ENCODE measurements at places on chromosomes 7 and 10.

- DNase-seq = no peak
Measured at GRCh38 chr7:40199076-40199802, 64.4 kb downstream of the SUGCT start.

GRCh38 chr7:80225361-80225760, 90.7 kb downstream of the GNAI1 start:
- no peak for DNase-seq

- DNase-seq = no peak
Measured at GRCh38 chr7:115533785-115534184, 496.8 kb downstream of the TFEC start.

DNA sequence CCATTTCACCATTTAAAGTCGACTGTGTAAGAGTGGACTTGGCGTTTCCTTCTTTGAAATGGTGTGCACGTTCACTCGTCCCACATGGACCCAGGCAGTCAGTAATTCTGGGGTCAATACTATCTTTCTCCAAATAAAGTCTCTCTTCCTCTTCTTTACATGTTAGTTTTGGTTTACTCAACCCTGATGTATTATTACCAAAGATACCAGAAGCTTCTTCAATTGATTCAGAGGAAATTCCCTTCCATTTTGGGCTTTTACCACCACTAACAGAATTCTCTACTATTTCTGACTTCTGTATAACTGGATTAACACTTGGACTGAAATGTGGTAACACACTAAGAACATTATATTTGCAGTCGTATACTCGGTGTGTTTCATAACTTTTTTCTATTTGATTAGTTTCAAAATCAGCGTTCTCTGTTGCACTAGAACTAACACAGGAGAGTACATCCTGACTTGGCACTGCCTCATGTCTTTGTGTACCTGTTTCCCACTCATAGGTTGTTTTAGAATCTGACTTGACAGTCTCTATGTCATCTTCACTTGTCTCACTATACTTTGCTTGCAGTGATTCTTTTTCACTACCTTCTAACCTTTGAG, 60.8 kb downstream of the LARP4B start:
- no peak for DNase-seq

- no peak for DNase-seq
Measured at GRCh38 chr10:103569896-103570295, 76.4 kb downstream of the NEURL1 start.

DNA sequence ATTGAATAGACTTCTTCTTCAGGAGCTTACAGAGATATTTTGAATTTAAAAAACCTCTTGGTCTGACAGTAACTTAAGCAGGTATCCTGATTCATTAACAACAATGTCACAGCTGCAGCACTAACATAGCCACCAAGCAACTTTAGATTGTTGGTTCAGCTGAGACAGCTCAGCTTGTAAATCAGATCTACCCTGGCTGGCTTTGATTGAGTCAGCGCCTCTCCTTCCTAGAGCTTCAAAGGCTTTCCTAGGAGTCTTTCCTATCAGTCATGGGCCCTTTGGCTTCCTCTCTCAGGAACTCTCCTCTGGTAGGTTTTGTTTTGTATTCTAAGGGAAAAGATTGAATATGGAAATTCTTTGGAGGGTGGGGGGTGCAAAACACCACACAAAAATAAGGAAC, 70.7 kb upstream of the STEAP4 start:
- DNase-seq = no peak

- peak; percentile 87 for DNase-seq
Measured at GRCh38 chr7:39949971-39950472, at the start of gene CDK13. Gene CDK13, plus strand, starts transcription at chr7:39950256. Its CDS starts 386 bp downstream, at chr7:39950642.

- no peak for DNase-seq
Measured at GRCh38 chr10:67622511-67622910, 73.5 kb downstream of the CTNNA3 start.

DNA sequence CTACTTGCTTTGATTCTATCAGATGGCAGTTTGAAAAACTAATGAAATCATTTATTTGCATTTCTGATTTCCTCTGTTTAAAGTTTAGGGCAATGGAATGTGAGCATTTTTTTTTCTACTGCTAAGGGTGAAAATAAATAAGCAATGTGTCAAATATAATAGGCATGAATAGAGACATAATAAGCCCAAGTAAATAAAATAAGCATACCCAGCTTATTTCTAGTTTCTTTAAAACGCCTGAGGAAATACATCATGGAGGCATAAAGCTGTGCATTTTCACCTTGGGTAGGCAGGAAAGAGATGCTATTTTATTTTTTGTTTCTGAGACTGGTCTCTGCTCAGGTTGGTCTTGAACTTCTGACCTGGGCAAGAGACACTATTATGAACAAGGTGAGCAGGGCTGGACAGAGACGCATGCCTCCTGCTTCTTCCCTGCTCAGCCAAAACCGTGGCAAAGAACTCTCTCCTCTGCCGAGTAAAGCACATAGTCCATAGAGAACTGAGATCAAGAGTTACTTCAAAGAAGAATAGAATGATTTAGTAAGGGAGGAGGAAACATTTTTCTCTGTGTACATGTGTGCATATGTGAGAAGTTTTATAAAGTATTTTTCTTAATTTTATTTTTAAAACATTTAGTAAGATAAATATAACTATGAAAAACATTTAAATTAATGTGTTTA, 138.1 kb downstream of the GNAI1 start:
- no peak for DNase-seq

GRCh38 chr10:64277536-64277935, 756.3 kb downstream of the REEP3 start:
- no peak for DNase-seq

- no peak for DNase-seq
Measured at GRCh38 chr7:47405286-47405904, 176.5 kb downstream of the TNS3 start.
